ENCODE measurements at places on chromosomes 12 and 14.

- no peak for DNase-seq
Measured at GRCh38 chr14:96729889-96730288, 67.3 kb upstream of the VRK1 start.

DNA sequence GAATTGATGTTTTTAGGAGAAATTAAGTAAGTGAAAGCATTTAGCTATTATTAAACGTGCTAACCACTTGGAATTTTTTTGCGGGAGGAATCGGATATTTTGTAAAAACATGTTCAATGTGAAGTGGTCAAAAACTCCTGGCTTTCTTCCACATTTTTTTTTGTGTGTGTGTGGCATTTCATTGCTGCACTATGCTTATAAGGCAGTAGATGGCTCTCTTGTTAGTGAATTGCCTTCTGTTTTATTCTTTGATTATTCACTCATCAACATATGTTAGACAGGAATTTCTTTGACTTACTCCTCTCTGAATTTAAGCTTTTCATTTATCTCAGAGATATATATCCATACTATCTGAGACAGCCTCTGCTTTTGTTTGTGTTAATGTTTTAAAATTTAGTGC is 71.3 kb downstream of the DERA start:
- no peak for DNase-seq

DNA sequence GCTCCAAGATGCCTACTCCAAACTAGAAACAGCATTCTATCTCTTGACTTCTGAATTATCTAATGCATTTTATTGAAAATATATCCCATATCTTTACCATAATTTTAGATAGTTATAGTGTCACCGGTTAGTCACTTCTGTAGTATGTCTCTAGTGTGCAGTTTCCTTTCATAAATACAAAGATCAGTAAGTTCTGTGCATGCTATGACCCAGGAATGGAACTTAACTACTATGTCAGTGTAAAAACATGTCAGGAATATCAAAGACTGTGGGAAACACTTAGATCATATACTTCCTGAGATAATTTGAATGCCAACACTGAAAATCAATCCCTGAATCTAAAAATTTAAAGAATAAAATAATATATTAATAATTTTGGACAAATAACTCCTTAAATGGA is 237.6 kb downstream of the ATXN7L3B start:
- no peak for DNase-seq

DNA sequence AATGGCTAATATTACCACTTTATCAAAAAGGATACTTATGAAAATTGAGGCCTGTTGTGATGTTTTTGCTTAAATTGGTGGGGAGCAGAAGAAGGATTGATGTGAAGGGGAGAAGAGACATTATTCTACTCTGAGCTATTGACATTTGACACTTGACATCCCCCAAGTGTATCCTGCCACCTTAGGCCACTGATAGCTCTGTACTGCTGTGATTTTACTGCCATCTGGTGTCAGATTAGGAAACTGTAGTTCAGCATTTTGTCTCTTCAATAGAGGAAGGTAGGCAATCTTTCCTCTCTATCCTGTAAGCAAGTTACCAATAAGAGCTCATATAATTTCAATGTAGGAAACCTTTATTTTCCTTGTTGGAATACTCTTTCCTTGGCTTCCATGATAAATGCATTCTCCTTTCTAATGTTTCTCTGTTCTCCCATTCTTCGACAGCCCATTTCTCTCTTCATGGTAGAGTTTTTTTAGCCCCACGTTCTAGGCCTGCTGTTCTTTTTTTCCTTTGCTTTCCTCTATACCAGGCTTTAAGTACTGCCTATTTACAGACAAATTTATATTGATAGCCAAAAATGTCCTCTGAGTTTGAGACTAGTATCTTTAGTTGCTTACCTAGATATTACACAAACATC is 46.3 kb downstream of the PPHLN1 start:
- DNase-seq = peak; percentile 58

DNA sequence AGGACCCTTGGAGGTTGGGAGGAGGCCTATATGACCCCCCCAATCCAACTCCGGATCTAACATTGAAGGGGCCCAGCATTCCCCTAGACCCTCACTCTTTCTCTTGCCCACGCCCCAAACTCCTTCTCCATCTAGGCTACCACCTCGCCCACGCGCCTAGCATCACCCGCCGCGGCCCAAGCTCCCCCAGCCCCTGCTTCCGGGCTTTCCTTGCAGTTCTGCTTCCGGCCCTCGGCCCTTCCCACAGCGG is 445 bp downstream of the CERS5 start:
- DNase-seq = peak; percentile 68

- DNase-seq = no peak
Measured at GRCh38 chr12:75482646-75483045, 2.1 kb downstream of the GLIPR1 start.

DNA sequence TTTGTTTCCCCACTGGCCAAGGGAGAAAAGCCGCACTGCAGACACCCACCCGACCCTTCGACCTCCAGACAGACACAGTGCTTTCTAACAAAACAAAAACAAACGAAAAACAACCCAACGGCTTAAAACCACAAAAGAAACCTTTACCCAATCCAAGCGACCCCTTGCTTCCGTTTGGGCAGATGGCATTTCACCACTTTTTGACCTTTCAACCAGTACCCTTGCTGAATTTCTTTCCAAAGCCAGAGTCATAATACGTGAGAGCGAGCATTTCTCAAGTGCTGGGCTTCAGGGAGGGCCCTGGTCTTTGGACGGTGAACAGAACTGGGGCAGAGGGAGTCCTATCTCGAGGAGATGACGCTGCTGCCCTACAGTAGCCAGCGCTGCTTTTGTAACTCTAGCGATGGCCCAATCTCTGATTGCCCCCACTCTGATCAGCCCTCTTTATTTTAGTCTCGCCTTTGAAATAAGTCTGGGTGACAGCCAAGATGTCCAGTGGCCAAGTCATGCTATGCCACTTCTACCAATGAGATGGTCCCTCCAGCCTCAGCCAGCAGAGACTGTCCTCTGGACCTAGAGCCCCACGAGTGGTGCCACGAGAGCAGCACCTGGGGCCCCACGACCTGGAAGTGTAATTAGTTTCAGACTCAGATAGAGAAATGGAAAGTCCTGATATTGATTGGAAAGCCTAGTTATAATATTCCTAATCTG is 21.9 kb upstream of the ADIPOR2 start:
- DNase-seq = peak; percentile 89

DNA sequence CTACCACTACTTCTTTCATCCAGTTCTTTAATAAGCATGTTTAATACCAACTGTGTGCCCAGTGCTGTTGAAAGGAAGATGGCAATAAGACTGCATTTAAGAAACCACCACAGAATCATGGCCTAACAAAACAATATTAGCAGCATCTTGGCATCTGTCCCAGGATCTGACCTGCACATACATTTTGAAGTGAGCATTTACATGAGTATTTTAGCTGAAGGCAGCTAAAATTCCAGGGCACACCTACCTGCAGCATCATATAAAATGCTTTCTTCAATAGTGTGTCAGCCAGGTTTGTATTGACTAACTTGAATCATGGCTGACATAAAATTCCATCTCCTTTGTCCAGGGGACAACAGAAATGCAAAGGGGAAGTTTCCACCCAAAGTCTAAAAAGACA is 65.0 kb upstream of the ARHGAP5 start:
- DNase-seq = no peak

- peak; percentile 39 for DNase-seq
Measured at GRCh38 chr12:21697904-21698630, 40.4 kb upstream of the LDHB start.

- no peak for DNase-seq
Measured at GRCh38 chr14:100391724-100392123, 68.6 kb downstream of the SLC25A47 start.

DNA sequence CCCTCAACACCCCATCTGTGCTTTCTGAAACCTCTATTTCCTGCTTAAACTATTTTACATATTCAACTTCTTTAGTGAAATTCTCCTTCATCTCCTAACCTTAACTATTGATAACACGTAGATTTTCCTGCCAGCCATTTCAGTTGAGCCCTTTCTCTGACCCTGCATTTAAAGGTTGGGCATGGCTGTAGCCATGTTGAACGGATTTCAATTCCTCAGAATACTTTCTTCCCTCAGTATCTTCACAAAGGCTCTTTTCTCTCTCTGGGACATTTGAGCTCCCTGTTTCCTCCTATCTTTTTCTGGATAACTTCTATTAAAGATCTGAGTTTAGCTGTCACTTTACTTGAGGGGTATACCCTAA is 1.2 kb downstream of the PPHLN1 start:
- no peak for DNase-seq

DNA sequence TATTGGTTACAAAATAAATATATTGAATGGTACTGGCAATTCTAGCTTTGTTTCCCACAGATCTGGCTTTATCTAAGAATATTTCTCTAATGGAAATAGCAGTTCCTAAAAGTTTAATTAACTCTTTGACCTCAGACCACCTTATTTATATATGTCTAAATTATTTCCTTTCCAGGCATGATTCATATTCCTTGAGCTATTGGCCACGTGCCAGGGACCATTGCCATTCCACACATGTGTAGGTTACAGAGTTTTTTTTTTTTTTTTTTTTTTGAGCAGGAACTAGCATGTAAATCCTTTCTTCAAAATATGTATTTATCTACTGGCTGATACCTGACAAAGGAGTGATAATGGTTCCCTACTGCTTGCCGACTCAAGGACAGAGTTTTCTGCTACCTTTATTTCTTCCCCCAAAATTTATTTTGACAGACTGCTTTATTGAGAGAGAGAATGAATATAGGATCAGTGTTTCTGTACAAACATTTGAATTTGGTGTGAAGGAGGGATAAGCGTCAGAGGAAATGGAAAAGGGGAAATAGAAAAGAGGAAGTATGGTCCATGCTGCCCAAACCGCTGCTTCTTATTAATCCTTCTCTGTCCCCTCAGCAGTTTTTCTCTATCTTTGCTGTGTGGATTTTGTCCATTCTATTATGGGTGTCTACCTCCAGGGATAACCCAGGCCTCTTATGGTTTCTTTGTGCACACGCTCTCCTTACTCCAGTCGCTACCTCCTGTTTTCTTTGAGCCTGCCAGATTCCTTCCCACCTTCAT is 36.4 kb downstream of the PDE3A start:
- DNase-seq = peak; percentile 74

DNA sequence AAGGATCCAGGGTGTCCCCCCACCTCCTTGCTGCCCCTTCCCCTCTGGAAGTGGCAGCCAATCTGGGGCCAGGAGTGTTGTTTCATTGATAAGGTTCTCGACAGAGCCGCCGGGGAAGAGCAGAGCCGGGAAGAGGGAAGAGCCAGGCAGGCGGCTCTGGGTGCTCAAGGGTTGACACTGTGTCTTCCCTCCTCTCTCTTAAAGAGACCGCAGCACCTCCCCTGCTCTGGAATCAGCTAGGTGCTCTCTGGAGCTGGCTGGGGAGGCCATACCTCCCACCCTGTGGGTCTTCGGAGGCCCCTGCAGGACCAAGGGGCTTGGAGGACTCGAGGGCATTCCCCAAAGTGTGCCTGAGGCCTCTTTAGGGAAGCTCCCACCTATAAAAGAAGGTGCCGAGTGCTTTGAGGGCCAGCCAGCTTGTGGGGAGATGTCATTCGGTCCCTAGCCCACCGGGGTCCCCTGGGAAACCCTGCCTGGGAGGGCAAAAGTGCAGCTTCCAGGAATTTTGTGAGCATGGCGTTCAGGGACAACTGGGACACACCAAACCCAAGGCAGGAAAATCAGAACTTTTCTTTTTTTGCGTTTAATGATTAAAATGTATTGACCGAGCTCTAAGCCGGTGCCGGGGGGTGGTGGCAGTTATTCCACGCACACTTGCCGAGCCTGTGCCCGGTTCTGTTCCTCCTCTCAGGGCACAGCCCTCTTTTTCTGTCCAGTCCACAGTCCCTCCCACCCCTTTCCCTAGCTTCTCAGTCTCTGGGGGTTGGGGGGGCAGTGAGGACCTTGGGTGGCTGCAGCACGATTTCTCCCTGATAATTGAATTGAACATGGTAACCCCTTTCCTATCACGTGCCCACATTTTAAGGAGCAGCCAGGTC is 3.0 kb downstream of the SETD1B start:
- DNase-seq = no peak

GRCh38 chr14:77593501-77593961 is 22.9 kb downstream of the SPTLC2 start:
- peak; percentile 80 for DNase-seq

DNA sequence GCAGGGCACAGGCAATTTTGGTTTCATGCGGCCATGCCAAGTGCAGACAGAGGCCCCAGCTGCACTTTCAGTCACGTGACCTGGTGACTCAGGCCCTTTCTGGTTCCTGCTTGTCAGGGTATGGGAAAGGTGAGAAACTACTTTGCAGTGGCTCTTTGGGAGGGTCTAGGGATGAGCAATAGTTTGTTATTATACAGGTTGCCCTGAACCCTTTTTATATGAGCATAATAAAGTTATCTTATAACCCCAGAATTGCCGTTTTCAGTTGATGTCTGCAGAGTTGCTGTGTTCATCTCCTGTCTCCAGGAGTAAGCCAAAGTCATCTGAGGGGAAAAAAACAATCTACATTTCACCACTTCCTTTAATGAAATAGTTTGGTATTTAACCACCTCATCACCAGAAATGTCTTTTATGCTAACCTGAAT is 30.9 kb upstream of the EMP1 start:
- DNase-seq = peak; percentile 71

- peak; percentile 33 for DNase-seq
Measured at GRCh38 chr12:47710278-47710677, 4.4 kb upstream of the RPAP3 start.

GRCh38 chr12:32606443-32606842 is 72.7 kb upstream of the DNM1L start:
- DNase-seq = no peak

- no peak for DNase-seq
Measured at GRCh38 chr14:75884198-75884611, 97.6 kb downstream of the TGFB3 start.

DNA sequence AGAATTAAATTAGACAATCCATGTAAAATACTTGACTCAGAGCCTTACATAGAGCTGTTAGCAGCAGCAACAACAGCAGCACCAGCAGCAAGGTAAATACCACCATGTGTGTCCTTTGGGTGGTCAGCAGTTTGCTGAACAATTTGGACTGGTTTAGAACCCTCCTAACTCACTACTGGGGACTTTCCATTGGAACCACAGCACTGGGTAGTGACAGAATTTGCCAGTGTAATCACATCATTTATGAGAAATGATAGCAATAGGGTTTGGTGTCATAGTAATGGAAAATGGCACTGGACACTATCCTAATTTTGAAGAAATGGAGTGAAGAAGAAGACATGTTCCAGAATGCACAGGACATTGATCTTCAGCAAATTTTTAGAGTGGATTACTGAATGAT is 392.8 kb downstream of the RAD51B start:
- peak; percentile 70 for DNase-seq

DNA sequence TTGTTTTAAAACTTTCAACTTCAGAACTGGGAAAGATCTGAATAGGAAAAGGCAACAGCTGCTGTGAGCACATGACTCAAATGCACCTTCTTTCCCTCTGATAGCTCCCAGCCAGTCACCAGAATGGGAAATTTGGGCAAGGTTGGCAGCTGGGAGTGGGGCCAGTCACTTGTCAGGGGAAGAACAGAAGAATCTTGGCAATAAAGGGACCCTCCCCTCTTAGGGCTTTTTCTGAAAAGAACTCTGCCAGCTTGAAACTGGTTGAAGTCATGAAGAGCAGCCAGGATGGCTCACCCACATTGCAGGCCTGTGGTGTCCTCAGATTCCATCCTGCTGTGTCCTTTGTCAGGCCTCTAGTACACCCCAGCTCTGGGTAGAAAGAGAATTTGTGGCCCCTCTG is 10.3 kb upstream of the RIC8B start:
- DNase-seq = no peak
